Tibial nerve (tissue), 4 donors: ENCODE measurements at places on chromosomes 13 and 19. TPM values are rescaled to one million over a fixed set of nuclear protein-coding genes. Genes with fewer than 3 reads are reported as not detected.

MLLT1 gene
- total RNA-seq, result 42.0 TPM

CA11 gene
- 3.8 TPM for total RNA-seq

- no peak for DNase-seq
These were observed 19.2 kb upstream of the UQCR11 start for GRCh38 chr19:1624458-1624857.

GRCh38 chr13:114021464-114022308 lies 47.8 kb upstream of the C13orf46 start:
- DNase-seq, result no peak

DNA sequence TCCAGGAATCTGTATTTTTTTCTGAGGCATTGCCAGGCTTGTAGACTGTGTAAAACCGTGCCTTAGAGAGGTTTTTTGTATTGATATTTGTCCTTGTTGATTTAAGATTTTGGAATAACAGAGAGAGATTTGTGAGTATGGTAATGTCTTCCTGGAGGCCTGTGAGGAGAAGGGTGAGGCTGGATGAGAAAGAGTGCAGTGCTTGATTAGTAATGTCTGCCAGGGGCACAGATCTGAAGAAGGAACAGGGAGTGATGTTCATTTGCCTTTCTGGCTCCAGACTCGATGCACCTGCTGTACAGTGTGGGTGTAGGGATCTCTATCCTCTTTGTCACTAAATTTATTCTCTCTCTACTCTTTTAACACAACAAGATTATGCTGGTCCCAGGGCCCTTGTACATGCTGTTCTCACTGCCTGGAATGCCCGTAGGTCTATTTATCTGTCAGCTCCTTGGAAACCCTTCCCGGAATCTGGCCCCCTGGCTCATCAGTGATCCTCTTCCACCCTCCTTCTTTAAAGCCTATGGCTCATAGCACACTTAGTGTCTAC lies 4.2 kb downstream of the FIZ1 start:
- DNase-seq, result no peak

GRCh38 chr19:46210669-46211068 lies 18.9 kb upstream of the IGFL1 start:
- DNase-seq, result no peak

- no peak for DNase-seq
These were observed 3.3 kb downstream of the ICAM5 start for GRCh38 chr19:10292789-10293636.

DNA sequence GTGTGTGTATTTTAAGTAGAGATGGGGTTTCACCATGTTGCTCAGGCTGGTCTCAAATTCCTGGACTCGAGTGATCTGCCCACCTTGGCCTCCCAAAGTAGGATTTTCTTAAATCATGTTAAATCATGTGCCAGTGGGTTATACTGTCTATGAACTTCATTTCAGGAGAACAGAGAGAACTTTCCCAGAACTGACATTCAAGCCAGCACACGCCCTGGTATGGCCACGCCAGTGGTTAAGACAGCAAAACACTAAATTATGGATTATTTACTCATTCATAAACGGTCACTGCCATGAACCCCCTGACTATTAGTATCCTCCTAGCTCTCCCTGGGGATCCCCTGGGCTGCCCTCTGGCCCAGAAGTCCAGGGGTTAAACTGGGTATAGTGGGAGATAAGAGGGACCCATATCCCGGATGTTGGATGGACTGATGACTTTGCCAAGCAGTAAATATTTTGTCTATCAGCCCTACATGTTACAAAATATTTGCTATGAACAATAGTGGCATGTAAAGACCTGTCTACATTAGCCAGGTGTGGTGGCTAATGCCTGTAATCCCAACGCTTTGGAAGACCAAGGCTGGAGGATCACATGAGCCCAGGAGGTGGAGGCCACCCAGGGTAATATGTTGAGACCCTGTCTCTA lies 16.1 kb upstream of the STRN4 start:
- no peak for DNase-seq

DNA sequence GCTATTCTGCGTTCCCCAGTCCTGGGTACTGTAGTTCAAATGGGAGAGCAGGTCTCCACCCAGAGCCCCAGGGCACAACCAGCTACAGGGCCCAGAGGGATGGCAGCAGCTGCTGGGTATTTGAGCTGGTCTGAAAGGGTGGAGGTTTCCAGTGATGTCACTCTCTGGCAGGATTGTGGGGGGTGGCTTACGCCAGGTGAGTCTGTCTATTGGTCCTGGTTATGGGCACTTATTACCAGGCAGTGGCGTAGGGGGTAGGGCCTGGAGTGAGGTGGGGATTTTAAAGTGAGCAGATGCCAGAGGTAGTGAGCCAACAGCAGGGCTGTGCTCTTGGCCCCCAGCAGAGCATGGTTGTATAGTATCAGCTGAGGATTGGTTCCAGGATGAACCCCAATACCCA lies 6.2 kb downstream of the RPS19 start:
- DNase-seq, result no peak
